ENCODE measurements at places on chromosomes 4 and X.
A peak's percentile ranks its signal among the peaks of the same experiment; 100 is the strongest.

GRCh38 chrX:110432091-110432905, 73.7 kb downstream of the RTL9 start:
- no peak for DNase-seq

- no peak for DNase-seq
Observed at GRCh38 chrX:47187106-47187677, 6.4 kb upstream of the UBA1 start.

- no peak for DNase-seq
Observed at GRCh38 chr4:74631988-74632387, 162.3 kb downstream of the BTC start.

DNA sequence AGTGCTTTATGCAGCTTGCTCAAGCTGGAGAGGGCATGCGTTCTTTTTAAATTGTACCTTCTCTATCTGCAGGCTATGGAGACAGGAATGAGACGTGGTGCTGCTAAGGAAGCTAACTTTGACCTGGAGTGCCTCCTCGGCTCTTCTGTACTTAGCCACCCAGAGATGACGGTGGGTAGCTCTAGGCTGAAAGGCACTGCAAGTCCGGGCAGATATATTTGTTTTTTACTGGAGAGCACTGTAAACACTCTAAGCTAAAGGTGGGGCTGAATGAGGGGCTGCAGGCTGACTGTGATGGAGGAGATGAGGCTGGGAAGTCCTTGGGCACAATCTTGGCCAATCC, 12.1 kb downstream of the ELF4 start:
- no peak for DNase-seq

- DNase-seq = no peak
Observed at GRCh38 chr4:70818173-70818855, 21.4 kb downstream of the GRSF1 start.

GRCh38 chr4:125313497-125313896, 1.3 kb upstream of the FAT4 start:
- DNase-seq = no peak

GRCh38 chr4:109703664-109704361, 568 bp upstream of the CASP6 start:
- no peak for DNase-seq

GRCh38 chr4:140152751-140153418, 1.1 kb downstream of the MAML3 start:
- peak; percentile 85 for DNase-seq

GRCh38 chr4:38946919-38947318, 79.3 kb downstream of the FAM114A1 start:
- DNase-seq = no peak

DNA sequence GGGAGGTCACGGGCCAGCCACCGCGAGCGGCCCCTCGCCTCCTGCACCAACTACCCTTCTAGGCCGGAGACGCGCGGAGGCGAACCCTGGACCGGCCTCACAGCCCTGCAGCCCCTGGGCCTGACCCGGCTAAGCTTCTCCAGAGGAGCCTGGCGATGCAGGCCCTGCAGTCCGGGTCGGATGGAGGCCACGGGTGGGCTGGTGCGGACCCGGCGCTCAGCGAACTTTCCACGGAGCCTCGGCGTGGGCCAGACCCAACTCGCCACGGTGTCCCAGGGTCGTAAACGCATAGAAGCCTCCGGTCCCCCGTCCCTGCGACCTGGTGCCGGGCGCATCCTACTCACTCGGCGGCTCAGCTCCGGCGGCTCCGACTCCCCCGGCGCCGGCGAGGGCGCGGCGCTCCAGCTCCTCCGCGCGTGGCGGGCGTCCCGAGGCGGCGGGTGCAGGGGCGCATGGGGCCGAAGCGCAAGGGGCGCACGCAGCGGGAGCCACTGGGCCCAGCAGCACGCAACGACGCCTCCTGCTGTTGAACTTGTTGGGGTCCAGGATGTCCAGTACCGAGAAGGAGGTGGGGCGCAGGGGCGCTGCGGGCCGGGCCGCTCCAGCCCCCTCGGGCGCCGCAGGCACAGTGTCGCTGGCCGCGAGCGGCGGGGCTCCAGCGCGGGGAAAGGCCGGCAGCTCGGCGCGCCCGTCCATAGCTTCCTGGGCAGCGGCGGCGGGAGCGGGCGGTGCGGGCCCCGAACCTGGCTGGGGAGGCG, 427 bp downstream of the NKX1-1 start:
- peak; percentile 45 for DNase-seq

GRCh38 chr4:10183462-10183861, 66.9 kb upstream of the WDR1 start:
- no peak for DNase-seq

DNA sequence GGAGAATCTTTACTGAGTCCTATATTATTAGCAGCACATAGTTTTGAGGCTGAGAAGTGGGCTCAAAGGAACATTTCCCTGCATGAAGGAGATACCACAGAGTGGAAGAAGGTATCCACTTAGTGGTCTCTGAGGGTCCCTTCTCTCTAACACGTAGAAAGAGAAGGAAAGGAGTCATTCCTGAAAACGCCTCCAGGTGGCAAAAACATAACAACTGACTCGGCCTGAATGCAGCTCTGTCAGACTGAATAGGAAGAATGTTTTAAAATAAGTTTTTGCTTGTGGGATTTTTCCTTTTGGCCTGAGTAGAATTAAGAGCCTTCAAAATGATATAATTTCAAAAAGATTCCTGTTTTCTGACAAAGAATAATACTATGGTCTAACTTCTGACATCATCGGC, 23.3 kb downstream of the RPGR start:
- no peak for DNase-seq

DNA sequence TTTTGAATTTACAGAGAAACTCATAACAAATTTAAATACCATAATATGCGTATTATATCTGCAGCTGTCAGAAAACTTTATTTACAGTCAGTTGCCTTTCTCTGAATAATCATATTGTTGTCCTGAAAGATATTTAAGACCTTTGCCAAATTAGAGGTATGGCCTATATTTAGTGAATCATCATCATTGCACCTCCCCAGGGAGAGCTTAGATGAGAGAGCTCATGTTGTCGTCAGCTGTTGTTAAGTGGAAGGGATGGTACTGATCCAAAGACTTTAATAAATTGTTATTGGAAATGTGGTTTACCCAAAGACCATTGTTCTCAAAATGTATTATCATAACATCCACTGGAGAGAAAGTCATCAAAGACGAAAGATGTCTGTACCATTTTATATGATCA, 128.6 kb downstream of the HTR2C start:
- no peak for DNase-seq

- DNase-seq = no peak
Observed at GRCh38 chrX:39808471-39808917, 289.3 kb downstream of the BCOR start.

GRCh38 chrX:48958635-48959094, 1.3 kb upstream of the OTUD5 start:
- DNase-seq = peak; percentile 80

- no peak for DNase-seq
Observed at GRCh38 chr4:11623726-11624037, 195.0 kb upstream of the HS3ST1 start.
